ENCODE measurements at places on chromosomes 11 and 22. TPM values are rescaled to one million over a fixed set of nuclear protein-coding genes. Genes with fewer than 3 reads are reported as not detected.

- no peak overlapping the region for H3K27ac ChIP-seq
- H3K36me3 ChIP-seq = peaks cover 30% of the 10 kb centered on the region
- H3K4me3 ChIP-seq = no peak overlapping the region
- H3K27me3 ChIP-seq = peaks cover 8% of the 10 kb centered on the region
- DNase-seq = no peak
Measured at GRCh38 chr11:63958008-63958407, 16.4 kb upstream of the COX8A start.

DNA sequence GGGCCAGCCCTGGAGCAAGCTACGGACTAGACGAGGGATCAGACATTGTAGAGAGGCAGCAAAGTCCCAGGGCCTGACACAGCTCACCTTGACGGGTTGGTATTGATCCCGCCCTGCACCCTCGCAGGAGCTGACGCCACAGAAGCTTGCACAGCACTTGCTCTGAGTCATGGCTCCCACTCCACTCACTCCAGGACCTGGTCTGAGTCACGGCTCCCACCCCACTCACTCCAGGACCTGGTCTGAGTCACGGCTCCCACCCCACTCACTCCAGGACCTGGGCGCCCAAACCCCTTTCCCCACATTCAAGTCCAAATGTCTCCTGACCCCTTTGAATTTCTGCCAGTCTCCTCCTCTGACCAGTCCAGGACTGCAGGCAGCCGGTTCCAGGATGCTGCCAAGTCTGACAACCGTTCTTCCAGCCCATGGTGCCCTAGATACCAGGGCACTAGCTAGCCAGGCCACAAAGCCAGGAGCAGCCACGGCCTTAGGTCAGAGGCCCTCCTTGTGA is 6.0 kb upstream of the PNPLA5 start:
- H3K4me1 ChIP-seq = no peaks in the 10 kb centered on the region
- H3K36me3 ChIP-seq = no peaks in the 10 kb centered on the region
- no peak overlapping the region for H3K27ac ChIP-seq

GRCh38 chr11:130023204-130023603 is 20.6 kb upstream of the PRDM10 start:
- DNase-seq = no peak
- H3K4me3 ChIP-seq = no peak overlapping the region
- H3K27ac ChIP-seq = no peak overlapping the region
- peaks cover 2% of the 10 kb centered on the region for H3K27me3 ChIP-seq

- no peak overlapping the region for H3K27ac ChIP-seq
- H3K36me3 ChIP-seq = peaks cover 3% of the 10 kb centered on the region
- no peak overlapping the region for H3K4me3 ChIP-seq
- no peak for DNase-seq
- H3K4me1 ChIP-seq = no peaks in the 10 kb centered on the region
Measured at GRCh38 chr11:98277251-98277912, 743.4 kb upstream of the CNTN5 start.

DNA sequence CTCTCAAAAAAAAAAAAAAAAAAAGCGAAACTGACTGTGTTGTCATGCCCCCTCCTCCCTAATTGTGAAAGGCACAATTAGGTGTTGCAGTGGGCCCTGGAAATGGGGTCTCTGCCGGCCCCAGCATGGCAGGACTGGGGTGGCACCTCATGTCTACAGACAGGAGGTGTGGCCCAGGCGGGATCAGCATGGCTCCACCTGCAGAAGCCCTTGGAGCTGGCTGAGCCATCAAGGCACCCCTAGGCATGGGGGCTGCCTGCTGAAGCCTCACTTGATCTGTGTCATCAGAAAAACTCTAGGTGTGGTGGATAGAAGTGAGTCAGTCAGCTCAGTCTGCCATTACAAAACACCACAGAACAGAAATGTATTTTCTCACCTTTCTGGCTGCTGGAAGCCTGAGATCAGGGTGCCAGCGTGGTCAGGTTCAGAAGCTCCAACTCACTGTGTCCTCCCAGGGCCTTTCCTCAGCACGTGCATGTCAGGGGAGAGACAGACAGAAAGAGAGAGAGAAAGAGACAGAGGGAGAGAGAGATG is 10.1 kb upstream of the B4GALNT4 start:
- H3K36me3 ChIP-seq = no peaks in the 10 kb centered on the region
- H3K4me1 ChIP-seq = peaks cover 50% of the 10 kb centered on the region
- DNase-seq = peak; percentile 78
- H3K27me3 ChIP-seq = peaks cover 10% of the 10 kb centered on the region
- peak overlapping the region; percentile 72 for H3K4me3 ChIP-seq

DNA sequence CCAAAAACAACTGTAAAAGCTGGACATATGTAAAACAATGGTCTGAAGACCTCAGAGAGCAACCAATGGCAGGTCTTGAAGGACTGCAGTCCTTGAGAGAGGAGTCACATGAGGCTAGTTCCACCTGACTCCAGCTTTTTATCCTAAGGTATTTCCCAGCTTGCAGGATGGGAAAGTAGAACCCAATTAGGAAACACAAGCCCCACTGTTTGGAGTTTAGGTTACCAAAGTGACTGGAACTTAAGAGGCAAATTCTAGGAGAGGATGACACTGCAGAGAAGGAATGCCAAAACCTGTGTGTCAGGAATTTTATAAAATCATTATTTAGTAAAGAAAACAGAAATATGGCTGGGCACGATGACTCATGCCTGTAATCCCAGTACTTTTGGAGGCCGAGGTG is 18.4 kb downstream of the OR2AT4 start:
- no peaks in the 10 kb centered on the region for H3K4me1 ChIP-seq
- H3K27me3 ChIP-seq = peaks cover 2% of the 10 kb centered on the region
- H3K36me3 ChIP-seq = no peaks in the 10 kb centered on the region
- DNase-seq = no peak

DNA sequence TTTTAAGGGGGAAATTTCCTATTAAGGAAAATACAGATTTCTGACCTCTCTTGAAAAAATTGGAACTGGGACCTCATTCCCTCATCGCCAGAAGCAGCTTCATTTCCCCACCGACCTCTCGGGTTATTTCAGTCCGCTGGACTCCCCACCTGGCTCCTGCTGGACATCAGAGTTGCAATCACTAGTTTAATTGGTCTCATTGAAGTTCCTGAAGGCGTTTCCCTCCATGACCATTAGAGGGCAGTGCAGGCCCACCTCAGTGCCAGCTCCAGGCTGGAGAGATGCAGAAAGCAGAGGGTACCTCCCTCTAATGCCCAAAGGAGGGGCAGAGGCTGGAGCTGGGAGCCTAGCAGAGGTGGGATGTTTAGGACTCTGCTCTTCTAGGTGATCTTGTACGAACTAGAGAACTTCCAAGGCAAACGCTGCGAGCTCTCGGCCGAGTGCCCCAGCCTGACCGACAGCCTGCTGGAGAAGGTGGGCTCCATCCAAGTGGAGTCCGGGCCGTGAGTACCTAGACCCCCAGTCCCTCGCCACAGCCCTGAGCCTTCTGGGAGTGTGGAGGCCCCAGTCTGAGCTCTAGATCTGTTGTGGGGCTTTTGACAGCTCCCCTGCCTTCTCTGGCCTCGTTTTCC is 2.7 kb downstream of the CRYBB3 start:
- peaks cover 4% of the 10 kb centered on the region for H3K36me3 ChIP-seq
- DNase-seq = peak; percentile 40
- no peaks in the 10 kb centered on the region for H3K27me3 ChIP-seq
- H3K4me1 ChIP-seq = no peaks in the 10 kb centered on the region

DNA sequence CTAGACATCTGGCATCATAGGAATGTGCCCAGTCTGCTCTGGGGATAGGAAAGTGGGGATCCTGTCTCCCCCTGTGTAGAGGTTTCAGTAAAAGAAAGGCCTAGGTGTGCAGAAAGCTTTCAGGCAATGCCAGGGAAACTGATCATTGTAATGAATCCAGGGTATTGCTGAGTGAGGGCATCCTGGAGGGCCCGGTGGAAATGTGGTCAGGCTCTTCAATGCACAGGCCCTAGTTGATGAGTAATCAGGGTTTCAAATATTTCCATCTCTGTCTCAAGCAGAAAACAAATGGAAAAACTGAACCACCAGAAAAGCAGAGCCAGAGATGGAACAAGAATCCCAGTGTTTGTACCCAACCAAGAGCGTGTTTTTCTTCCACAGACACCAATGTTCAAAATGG is 2.0 kb downstream of the CD3E start:
- DNase-seq = no peak
- peak overlapping the region; percentile 23 for H3K4me3 ChIP-seq
- H3K4me1 ChIP-seq = peaks cover 55% of the 10 kb centered on the region
- peaks cover 33% of the 10 kb centered on the region for H3K36me3 ChIP-seq

GRCh38 chr11:26286472-26287066 is 45.4 kb upstream of the ANO3 start:
- H3K4me3 ChIP-seq = no peak overlapping the region
- no peaks in the 10 kb centered on the region for H3K27me3 ChIP-seq
- no peak for DNase-seq
- no peaks in the 10 kb centered on the region for H3K36me3 ChIP-seq
- H3K4me1 ChIP-seq = no peaks in the 10 kb centered on the region

- H3K27me3 ChIP-seq = peaks cover 2% of the 10 kb centered on the region
- no peak for DNase-seq
- peaks cover 13% of the 10 kb centered on the region for H3K4me1 ChIP-seq
- no peaks in the 10 kb centered on the region for H3K36me3 ChIP-seq
Measured at GRCh38 chr11:86162239-86162638, 82.3 kb upstream of the EED start.

GRCh38 chr22:23473901-23474300 is 106.2 kb downstream of the IGLL1 start:
- no peaks in the 10 kb centered on the region for H3K36me3 ChIP-seq
- peaks cover 4% of the 10 kb centered on the region for H3K4me1 ChIP-seq
- no peak for DNase-seq
- peaks cover 3% of the 10 kb centered on the region for H3K27me3 ChIP-seq
- no peak overlapping the region for H3K27ac ChIP-seq
- H3K4me3 ChIP-seq = no peak overlapping the region

GRCh38 chr22:46379066-46379930 is 43.8 kb downstream of the TRMU start:
- H3K4me3 ChIP-seq = no peak overlapping the region
- H3K4me1 ChIP-seq = peaks cover 38% of the 10 kb centered on the region
- H3K27me3 ChIP-seq = peaks cover 3% of the 10 kb centered on the region
- H3K27ac ChIP-seq = no peak overlapping the region
- no peak for DNase-seq

- no peaks in the 10 kb centered on the region for H3K36me3 ChIP-seq
- H3K4me1 ChIP-seq = no peaks in the 10 kb centered on the region
- H3K27ac ChIP-seq = no peak overlapping the region
- no peak overlapping the region for H3K4me3 ChIP-seq
Measured at GRCh38 chr11:131397675-131398074, 27.3 kb downstream of the NTM start.

- H3K27me3 ChIP-seq = peaks cover 12% of the 10 kb centered on the region
- no peaks in the 10 kb centered on the region for H3K36me3 ChIP-seq
- no peak overlapping the region for H3K27ac ChIP-seq
- no peak for DNase-seq
Measured at GRCh38 chr11:16816358-16817270, 78.2 kb downstream of the C11orf58 start.

- H3K4me1 ChIP-seq = peaks cover 84% of the 10 kb centered on the region
- peak overlapping the region; percentile 80 for H3K4me3 ChIP-seq
- H3K27me3 ChIP-seq = peaks cover 24% of the 10 kb centered on the region
- peak; percentile 69 for DNase-seq
Measured at GRCh38 chr22:37309211-37310074, 27.1 kb downstream of the CYTH4 start.

GRCh38 chr11:2883979-2884815 is 1.4 kb downstream of the CDKN1C start:
- H3K27ac ChIP-seq = no peak overlapping the region
- H3K4me1 ChIP-seq = peaks cover 14% of the 10 kb centered on the region
- H3K27me3 ChIP-seq = peaks cover 14% of the 10 kb centered on the region
- peak overlapping the region; percentile 79 for H3K4me3 ChIP-seq
- H3K36me3 ChIP-seq = no peaks in the 10 kb centered on the region

- peaks cover 2% of the 10 kb centered on the region for H3K27me3 ChIP-seq
- no peak for DNase-seq
- peak overlapping the region; percentile 84 for H3K27ac ChIP-seq
Measured at GRCh38 chr22:30309951-30310741, 16.6 kb downstream of the TBC1D10A start.

The ST14 gene
- 2.8 TPM for polyA plus RNA-seq

The SMTNL1 gene
- polyA plus RNA-seq = 0.47 TPM

The C22orf23 gene
- polyA plus RNA-seq = not detected

The VPREB1 gene
- not detected for polyA plus RNA-seq

The TCP11L1 gene
- polyA plus RNA-seq = 9.9 TPM

The DDIAS gene
- polyA plus RNA-seq = 2.4 TPM

The APOL5 gene
- polyA plus RNA-seq = not detected

The BLID gene
- not detected for polyA plus RNA-seq

The GRIA4 gene
- polyA plus RNA-seq = not detected

The WBP2NL gene
- polyA plus RNA-seq = 0.16 TPM

The KIRREL3 gene
- not detected for polyA plus RNA-seq

Measured in immature natural killer cell (primary cell).